ENCODE measurements at places on chromosomes 2 and 18. TPM values are rescaled to one million over a fixed set of nuclear protein-coding genes. Genes with fewer than 3 reads are reported as not detected.

Gene TMEM200C
- total RNA-seq, result 0.43 TPM

Gene DGKD
- 9.3 TPM for total RNA-seq

Gene FAM228A
- 0.09 TPM for total RNA-seq

Gene C2orf92
- 1.4 TPM for total RNA-seq

Gene SERPINB13
- not detected for total RNA-seq

Gene SLC16A14
- 6.1 TPM for total RNA-seq

Gene NR4A2
- 0.32 TPM for total RNA-seq

Gene RAX
- not detected for total RNA-seq

Gene TPO
- total RNA-seq, result not detected

Gene NMUR1
- 0.09 TPM for total RNA-seq

Gene SIX3
- total RNA-seq, result not detected

Gene LRRTM1
- not detected for total RNA-seq

Gene FBXO15
- total RNA-seq, result 0.79 TPM

Gene AOX1
- 19.4 TPM for total RNA-seq

Gene CYTIP
- 0.16 TPM for total RNA-seq

Gene TXNDC2
- 0.16 TPM for total RNA-seq

Gene CD8A
- total RNA-seq, result not detected

Gene SMAD4
- total RNA-seq, result 81.5 TPM

Gene KLHL29
- total RNA-seq, result 2.0 TPM

Gene MBOAT2
- 42.6 TPM for total RNA-seq

Gene SPATA3
- not detected for total RNA-seq

Gene HOXD9
- not detected for total RNA-seq

Gene DNAJC5G
- total RNA-seq, result not detected

Gene SLC4A5
- 0.16 TPM for total RNA-seq

Gene DLGAP1
- 0.34 TPM for total RNA-seq

Gene ABCG8
- not detected for total RNA-seq

Gene TMEM178A
- total RNA-seq, result 0.69 TPM

Gene AP1S3
- total RNA-seq, result 1.6 TPM

Gene RNU2-63P
- total RNA-seq, result 251 TPM

Gene COLEC11
- total RNA-seq, result not detected

Gene ASXL3
- 0.69 TPM for total RNA-seq

Gene LINC00305
- not detected for total RNA-seq

Gene LIMS4
- total RNA-seq, result 0.77 TPM

Gene HOXD1
- total RNA-seq, result not detected

Gene FAM237A
- total RNA-seq, result not detected

Gene INPP5D
- 1.3 TPM for total RNA-seq

Gene MC5R
- not detected for total RNA-seq

Gene KATNAL2
- 3.8 TPM for total RNA-seq

Gene ERICH2
- 1.2 TPM for total RNA-seq

Gene PAX8
- total RNA-seq, result 0.43 TPM

Gene TSPYL6
- total RNA-seq, result not detected

Gene CARF
- total RNA-seq, result 5.4 TPM

Gene ANTXR1
- 31.8 TPM for total RNA-seq
